ENCODE measurements at places on chromosomes 12 and 14. TPM values are rescaled to one million over a fixed set of nuclear protein-coding genes. Genes with fewer than 3 reads are reported as not detected.

The NTN4 gene
- not detected for polyA plus RNA-seq

The FGD6 gene
- polyA plus RNA-seq = 0.69 TPM

The CPNE8 gene
- polyA plus RNA-seq = 0.54 TPM

The L3HYPDH gene
- polyA plus RNA-seq = 5.4 TPM

The DAAM1 gene
- 13.5 TPM for polyA plus RNA-seq

The HOXC12 gene
- not detected for polyA plus RNA-seq

- DNase-seq = no peak
Measured at GRCh38 chr14:32697704-32698103, 241.0 kb upstream of the NPAS3 start.

DNA sequence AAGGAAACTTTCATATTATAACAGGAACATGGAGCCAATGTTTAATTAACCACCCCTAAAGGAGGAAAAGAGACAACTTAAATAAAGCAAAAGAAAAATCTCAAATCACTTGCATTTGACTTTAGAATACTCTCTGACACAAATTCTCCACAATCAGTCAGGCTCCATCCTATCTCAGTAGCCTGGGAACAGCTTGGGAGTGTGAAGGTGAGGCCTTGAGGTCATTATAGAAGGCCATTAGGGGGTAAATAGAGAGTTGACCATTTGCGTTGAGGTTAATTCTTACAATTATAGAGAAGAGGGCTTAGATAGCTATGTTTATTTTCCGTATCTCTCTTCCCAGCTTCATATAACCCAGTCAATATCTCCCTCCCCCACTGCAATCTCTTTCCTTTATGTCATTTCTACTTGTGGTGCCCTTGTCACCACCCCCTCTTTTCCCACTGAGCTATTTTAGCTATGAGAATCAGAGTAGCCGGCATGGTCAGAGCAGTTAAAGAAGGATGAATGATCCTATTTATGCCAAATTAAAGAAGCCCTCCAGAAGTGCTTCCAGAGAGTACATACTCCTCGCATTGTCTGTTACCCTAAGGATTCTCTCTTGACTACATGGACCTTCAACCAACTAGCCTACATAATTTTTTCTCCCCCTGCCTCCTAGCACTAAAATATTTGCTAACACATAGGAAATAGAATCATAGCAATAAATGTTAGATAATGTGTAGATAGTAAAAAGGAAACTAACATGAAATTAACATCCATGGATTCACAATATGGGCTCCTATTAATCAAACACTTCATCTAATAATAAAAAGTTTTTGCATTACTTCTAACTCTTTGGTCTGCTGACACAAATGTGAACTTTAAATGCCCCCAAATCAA is 135.2 kb upstream of the KRR1 start:
- DNase-seq = no peak

DNA sequence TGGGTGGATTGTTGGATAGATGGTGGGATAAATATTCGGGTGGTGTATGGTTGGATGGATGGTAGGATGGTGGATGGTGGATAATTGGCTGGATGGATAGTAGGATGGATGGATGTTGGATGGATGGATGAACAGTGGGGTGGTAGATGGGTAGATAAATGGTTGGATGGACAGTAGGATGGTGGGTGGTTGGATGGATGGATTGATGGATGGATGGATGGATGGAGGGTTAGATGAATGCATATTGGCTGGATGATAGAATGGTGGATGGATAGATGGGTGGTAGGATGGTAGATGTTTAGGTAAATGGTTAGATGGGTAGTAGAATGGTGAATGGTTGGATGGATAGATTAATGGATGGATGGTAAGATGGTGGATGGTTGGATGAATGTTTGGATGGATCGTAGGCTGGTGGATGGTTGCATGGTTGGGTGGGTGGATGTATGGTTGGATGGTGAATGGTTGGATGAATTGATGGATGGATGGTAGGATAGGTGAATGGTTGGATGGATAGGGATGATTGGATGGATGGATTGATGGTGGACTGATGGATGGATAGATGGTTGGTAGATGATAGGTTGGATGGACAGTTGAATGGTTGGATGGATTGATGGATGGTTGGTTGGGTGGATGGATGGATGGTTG is 23.6 kb downstream of the ZBTB42 start:
- DNase-seq = no peak

- no peak for DNase-seq
Measured at GRCh38 chr12:52655251-52655650, 3.2 kb upstream of the KRT2 start.

DNA sequence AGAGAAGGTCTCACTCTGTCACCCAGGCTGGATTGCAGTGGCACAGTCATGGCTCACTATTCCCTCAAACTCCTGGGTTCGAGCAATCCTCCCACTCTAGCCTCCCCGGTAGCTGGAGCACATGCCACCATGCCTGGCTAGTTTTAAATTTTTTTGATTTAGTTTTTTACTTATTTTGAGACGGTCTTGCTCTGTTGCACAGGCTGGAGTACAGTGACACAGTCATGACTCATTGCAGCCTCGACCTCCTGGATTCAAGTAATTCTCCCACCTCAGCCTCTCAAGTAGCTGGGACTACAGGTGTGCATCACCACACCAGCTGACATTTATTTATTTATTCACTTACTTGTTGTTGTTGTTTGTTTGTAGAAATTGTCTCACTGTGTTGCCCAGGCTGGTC is 22.2 kb upstream of the DIP2B start:
- no peak for DNase-seq

DNA sequence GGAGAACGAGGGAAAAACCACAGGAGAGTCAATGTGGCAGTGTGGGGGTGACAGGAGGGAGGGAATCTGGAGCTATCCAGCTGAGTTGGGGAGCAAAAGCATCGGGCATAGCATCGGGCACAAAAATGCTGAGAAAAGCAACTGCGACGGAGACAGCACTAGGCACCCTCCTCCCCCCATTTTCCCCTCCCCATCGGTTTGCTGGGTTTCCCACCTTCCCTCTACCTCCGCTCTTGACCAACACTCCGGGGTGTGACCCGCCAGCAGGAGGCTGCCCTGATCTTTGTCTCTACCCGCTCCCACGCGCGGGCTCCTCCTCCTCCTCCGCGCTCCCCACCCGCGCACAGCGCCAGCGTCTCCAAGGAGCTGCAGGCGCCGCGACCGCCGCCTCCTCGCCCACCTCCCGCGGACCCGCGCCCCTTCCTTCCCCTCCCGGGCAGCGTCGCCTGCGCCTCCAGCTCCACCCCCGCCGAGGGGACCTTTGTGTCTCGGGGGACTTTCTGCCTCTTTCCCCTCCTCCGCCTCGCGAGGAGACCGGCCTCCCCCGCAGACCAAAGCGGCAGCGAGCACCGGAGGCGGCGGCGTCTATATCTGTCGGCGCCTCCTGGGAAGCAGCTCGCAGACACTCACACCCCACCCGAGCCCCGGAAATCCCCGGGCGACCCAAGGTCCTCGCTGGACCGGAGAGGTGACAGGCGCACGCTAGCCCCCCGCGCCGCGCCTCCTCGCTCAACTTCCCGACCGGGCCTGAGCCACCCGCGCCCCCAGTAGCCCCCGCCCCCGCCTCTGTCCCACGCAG is 920 bp downstream of the CDK17 start:
- peak; percentile 77 for DNase-seq

- DNase-seq = no peak
Measured at GRCh38 chr12:108352591-108352990, 13.5 kb upstream of the CMKLR1 start.

All from naive B cell (primary cell).